T-helper 2 cell (primary cell): ENCODE measurements at places on chromosomes 16 and 17.
A peak's percentile ranks its signal among the peaks of the same experiment; 100 is the strongest.

DNA sequence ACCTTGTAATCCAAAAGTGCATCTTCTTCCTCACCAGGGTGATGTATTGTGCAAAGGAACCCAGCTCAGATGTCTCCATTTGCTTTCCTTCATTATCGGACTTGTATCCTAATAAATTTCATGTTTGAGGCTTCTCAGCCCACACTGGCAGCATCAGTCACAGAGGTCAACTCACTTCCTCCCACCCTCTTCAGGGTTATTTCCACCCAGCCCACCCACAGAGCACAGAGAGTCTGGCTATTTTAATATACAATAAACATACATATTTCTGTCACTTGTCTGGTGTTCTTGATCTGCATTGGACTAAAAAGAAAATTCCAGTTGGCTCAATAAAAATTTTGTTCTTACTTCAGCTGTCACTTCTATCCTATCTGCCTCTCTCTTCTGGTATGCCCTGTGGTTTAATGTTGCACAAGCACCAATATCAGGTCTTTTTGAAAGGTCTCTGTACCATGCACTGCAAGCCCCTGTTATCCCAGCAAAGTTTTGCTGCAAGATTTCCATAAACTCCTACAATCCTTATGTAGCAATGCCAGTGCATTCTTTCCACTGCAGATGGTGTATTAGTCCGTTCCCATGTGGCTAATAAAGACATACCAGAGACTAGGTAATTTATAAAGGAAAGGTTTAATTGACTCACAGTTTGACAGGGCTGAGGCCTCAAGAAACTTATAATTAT lies 201.8 kb downstream of the CDH11 start:
- DNase-seq = no peak

GRCh38 chr17:45739786-45740185 lies 44.3 kb upstream of the CRHR1 start:
- no peak for DNase-seq

- no peak for DNase-seq
Measured at GRCh38 chr16:20323591-20324117, 3.7 kb downstream of the GP2 start.

DNA sequence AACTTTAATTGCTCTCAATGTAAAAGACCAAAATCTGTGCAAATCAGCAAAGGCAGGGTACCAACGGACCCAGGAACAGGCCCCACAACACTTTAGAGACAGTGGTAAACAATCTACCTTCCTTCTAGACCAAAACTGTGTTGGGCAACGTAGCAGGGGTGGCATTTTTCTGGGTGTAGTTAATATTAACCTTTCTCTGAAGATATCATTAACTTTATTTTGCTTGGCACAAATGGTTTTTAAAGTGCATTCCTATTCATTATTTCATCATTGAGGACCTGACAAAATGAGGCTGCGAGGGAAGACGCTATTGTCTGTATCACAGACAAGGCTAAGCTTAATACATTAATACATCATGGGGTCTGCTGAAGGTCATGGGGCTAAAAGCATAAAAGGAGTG lies 37.9 kb upstream of the TRAP1 start:
- DNase-seq = no peak

GRCh38 chr16:85931596-85932402 lies 32.8 kb downstream of the IRF8 start:
- DNase-seq = no peak

GRCh38 chr16:9138731-9139501 lies 47.5 kb downstream of the HAPSTR1 start:
- peak; percentile 28 for DNase-seq

- no peak for DNase-seq
Measured at GRCh38 chr16:16940351-16940750, 530.4 kb downstream of the XYLT1 start.

DNA sequence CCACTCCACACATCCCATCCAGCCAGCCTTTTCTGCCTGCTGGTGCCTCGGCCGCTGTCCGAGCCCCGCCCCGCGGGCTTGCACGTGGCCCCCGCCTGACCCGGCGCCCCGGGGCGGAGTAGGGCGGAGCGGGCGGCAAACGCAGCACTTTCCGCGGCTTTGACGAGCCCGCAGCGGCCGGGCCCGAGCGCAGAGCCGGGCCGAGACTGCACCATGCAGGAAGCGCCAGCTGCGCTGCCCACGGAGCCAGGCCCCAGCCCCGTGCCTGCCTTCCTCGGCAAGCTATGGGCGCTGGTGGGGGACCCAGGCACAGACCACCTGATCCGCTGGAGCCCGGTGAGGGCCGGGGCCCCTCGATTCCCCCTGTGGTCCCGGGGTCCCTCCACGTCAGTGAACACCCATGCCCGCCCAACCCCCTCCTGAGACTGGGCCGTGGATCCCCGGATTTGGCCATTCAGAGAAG lies at the start of gene HSF4:
HSF4 (plus strand) TSS at position 147 of the 463 bp plus-strand sequence; CDS start at position 214, 67 bp downstream.
- no peak for DNase-seq

DNA sequence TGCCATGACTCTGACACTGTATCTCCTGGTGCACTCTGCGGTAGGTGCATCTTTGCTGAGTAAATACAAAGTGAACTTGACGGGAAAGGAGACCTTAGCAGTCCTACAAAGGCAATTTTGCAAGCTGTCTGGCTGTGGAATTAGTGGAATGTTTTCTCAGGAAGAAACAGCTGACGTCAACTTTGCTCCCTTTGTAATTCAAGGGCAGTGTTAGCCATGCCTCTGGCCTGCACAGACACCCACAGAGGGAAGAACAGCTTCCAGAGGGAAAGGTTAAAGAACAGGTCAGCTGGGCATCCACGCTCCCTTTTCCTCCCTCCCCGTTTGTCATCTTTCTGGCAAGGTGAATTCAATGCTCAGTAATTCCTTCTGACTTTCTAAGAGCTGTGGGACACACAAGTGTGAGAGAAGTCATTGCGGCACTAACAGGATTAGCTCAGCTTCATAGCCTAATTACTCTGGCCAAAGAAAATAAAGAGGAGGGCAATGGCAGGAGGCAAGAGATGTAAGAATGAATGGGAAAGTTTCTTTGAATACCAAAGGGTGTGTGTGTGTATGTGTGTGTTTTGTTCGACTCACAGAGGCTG lies 476.9 kb upstream of the GOT2 start:
- DNase-seq = no peak

DNA sequence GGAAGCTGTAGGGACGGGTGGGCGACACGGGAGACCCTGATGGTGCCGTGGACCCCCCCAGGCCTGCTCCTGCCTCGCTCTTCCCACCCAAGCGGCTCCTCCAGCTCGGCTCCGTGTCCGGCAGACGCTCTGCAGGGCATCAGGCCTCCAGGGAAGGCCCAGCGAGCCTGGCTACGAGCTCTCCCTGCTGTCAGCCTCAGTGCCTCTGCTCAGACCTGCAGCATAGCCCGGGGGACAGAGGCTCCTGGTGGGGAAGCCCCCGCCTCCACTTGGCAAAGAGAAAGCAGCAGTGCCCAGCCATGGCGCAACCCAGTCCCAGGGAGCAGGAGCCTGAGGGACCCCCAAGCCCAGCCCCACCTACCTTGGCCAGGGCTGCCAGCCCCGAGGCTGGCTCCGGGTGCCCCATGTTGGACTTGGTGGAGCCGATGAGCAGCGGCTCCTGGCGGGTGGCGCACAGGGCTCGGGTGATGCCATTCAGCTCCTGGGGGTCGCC lies 5.9 kb downstream of the FASN start:
- DNase-seq = no peak

GRCh38 chr16:67873435-67874370 lies 851 bp downstream of the EDC4 start:
- no peak for DNase-seq

GRCh38 chr16:68995011-68995504 lies 110.4 kb upstream of the HAS3 start:
- DNase-seq = no peak

- no peak for DNase-seq
Measured at GRCh38 chr16:74449470-74449869, 28.2 kb upstream of the CLEC18B start.

GRCh38 chr16:74723256-74723655 lies 22.6 kb upstream of the MLKL start:
- DNase-seq = no peak

DNA sequence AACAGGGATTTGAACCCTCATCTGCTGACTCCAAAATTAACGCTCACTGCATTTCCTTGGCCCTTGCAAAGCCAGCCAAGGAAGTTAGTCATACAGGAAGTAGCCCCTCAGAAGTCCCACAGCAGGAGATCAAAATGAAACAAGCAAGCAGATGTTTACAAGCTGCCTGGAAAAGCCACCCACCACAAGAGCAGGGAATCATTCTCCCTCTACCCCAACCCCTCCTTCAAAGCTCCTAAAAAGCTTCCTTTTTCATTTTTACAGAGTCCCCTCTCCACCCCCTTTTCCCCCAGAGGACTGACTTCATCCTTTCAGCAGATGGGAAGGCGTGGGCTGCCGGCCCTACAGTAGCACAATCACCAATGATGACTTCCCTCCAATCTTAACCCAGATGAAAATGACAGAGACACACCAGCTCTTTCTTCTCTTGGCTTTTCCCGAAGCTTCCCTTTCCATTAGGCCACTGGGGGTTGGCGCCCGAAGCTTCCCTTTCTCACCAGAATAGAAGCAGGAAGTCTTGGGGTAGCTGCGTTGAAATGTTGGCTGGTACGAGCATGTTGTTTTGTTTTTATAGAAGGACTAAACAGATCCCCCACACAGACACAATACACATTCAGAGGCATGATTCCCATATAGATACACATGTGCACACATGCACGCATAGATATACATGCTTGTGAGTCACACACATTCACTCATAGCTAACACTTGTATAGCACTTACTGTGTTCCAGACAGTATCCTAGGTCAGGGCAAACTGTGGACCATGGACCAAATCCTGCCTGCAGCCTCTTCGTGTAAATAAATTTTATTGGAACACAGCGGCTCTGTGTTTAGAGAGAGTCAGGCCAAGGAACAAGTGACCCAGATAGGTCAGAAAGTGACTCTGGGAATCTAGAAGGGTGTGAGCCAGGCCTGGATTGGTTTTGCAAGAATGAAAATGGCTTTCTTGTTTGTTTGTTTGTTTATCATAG lies 17.4 kb downstream of the ITPRIPL2 start:
- no peak for DNase-seq

DNA sequence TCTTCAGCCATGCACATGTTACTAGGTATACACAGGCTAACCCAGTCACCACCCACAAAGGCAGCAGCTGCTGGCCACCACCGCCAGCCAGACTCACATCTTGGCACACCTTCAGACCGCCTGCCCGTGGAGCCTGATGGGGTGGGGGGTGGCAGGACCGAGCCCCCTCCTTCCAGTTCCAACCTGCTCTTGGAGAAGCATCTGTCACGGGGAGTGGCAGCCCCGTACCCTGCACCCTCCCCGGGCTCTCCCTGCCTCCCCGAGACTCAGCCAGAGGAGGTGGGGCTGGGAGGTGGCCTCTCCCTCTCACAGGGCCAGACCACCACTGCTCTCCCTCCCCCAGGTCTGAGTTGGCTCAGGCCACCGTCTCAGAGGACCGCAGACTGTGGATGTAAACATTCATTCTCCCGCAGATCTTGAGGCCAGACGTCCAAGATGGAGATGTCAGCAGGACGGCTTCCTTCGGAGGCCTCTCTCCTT lies 11.3 kb upstream of the RBFOX3 start:
- DNase-seq = no peak

DNA sequence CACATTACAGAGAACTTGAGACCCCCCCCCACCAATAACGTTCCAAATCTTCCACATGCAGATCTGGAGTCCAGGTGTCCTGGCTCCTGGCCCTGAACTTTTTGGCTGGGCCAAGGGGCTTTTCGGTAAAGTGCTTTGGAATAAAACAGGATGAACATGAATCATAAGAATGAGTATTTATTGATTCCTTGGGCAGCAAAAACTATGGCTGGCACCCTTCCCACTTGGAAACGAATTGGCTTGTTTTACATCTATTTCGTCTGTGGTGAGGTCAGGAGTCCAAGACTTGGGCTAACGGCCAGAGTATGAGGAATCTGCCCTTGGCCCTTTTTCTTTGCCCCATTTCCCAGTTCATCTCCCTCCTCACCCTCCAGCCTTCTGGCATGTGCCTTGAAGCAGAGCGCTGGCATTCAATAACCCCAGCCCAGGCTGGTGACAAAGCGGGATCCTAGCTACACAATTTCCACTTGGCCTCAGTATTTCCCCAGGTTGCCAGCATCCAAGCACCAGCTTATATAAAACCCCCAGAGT lies 4.1 kb upstream of the UBTF start:
- DNase-seq = no peak

- DNase-seq = no peak
Measured at GRCh38 chr16:80739523-80739922, 64.9 kb downstream of the CDYL2 start.

DNA sequence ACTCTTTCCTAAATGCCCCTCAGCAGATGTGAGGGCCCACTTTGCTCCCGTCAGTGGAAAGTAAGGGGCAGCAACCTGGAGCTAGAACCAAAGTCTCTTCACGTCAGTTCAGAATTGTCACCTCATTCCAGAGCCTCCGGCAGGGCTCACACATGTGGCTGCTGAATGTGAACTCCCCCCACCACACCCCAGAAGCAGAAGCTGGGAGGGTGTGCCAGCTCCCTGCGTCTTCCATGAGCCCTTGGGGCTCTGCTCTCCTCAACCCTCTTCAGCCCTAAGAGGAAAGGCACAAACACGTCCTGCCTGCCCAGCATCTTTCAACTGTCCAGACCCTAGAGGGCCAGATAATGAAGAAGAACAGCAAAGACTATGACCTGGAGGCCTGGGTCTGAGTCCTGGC lies 105.3 kb downstream of the SALL1 start:
- DNase-seq = no peak

DNA sequence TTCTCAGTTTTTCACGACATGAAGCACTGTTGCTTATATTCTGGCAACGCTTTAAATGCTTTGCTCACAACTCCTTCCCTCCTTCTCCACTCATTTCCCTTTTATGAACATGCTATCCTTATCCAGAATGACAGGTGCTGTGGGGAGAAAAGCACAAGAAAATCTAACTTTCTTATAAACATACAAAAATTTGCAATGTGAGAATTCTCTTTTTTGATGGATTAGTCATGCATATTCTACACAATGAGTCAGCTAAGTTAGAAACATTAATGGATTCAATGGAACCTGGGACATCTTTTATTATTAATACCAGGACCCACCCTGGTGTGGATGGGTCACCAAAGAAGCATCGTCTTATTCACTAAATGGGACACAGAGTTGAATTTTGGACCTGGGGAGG lies 234.6 kb upstream of the CDH5 start:
- no peak for DNase-seq

GRCh38 chr17:7296189-7296861 lies 1.9 kb upstream of the YBX2 start:
- DNase-seq = peak; percentile 40
